DND-41 (cell line): ENCODE measurements at places on chromosomes 1 and 21.

- DNase-seq = no peak
Measured at GRCh38 chr1:99474350-99474893, 171.5 kb upstream of the PALMD start.

DNA sequence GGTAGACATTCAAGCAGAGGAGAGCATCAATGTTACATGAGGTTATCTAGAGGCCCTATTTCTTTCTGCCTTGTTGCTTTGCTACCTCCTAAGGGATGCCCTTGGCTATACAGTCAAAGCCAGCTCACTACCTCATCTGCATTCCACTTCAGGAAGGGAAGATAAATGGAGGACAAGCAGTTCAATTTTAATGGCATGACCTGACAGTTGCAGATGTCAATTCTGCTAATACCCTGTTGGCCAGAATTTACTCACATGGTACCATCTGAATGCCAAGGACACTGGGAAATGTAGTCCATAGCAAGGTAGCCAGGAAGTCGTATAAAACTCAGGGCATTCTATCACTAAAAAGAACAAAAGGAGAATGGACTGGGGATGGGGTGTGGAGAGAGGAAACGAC lies 31.5 kb downstream of the PALMD start:
- DNase-seq = no peak

DNA sequence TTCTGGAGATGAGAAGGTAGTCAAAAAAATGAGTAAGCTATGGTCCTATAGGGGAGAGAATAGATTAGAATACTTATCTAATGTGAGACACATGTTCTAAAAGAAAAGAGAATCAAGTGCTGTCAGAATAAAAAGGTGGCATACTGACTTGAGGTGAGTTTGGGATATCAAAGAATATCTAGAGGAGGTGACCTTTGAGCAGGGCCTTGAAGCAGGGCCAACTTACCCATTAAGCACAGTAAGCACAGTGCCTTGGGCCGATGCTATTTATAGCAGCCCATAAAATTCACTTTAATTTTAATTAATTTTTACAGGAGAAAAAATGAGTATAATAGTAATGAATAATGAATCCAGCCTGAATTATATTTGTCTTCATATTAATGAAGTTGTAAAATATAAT lies 92.2 kb downstream of the XPR1 start:
- DNase-seq = no peak

- no peak for DNase-seq
Measured at GRCh38 chr21:32748529-32748928, 20.7 kb upstream of the SYNJ1 start.

DNA sequence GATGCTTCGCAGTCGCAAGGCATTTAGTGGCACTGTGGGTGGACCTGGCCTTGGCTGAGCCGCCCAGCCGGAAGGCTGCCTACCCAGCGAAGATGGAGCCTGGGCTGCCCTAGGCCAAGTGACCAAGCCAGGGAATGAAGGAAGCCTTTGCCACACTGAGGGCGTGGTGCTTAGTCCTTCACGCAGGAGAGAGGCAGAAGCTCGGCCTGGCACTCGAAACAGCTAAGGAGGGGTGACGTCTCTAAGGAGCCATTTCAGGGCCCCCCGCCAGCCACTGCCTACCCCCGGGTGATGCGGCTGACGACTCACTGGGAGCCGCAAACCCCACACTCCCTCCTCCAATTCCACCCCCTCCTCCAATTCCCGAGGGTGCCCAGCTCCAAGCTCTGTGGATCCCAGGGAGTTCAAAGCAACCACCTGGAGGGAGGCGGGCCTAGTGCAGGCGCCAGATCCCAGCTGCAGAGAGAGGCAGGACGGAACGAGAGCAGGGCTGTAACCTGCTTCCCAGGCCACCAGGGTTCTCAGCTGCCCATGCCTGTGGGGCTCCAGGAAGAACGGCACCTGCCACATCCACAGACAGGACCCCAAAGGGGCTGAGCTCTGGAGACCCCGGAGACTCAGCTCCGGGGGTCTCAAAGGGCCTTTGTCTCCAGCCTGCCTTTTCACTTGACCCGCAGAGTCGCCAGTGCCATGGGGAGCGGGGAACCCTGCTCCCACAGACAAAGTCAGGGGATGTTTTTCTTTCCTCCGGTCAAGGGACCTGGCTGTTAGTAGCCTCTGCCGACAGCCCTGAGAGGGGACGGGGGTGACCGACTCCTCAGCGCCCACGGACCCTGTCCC lies 75.8 kb downstream of the ARHGEF16 start:
- DNase-seq = no peak

DNA sequence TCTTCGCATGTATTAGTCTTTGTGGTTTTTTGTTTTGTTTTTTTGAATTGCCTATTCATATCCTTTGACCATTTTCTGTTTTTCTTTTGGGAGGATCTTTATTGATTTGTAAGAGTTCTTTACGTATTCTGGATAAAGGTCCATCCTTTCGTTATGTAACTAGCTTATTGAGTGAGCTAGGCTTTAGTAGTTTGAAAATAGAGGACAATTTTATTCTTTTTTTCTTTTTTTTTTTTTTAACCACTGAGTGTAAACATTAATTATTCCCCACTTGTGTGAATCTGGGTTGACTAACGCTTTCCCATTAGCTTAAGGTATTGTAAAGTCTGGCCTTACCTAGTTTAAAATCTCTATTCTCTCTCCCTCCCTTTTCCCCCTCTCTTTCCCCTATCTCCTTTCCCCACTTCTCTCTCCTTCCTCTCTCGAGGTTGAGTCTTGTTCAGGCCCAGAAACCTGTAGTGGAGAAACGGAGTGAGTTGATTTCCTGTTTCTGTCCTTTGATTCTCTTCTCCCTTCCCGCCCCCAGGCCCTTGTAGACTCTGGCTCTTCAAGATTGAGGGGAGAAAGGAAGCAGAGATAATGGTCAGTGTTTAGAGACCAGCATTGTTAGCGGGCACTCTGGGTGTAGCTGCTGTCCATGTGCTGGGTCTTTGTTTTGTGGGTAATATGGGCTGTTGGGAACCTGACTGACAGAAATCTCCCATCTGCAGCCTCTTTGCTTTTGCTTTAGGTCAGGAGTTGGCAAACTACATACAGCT lies 1.5 kb downstream of the MORC3 start:
- DNase-seq = peak; percentile 43

DNA sequence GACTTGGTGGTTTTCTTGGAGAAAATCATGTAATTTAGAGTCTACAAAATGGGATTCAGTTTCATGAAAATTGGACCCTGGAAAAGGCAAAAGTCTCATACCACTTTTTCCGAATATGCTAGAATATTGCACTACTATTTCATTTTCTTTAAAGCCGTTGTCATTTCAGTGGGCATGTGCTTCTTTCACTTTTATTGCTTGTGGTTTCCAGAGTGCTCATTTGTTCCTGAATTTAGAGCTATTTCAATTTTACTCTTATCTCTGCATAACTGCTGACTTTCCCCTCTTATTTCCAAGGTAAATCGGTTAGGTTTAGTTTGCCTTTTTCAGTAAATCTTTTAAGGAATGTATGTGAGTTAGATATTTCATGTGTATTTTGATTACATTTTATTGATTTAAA lies 11.6 kb downstream of the HHAT start:
- no peak for DNase-seq

- no peak for DNase-seq
Measured at GRCh38 chr1:235416662-235417049, 49.4 kb downstream of the TBCE start.

- DNase-seq = no peak
Measured at GRCh38 chr1:190957565-190957964, 479.9 kb upstream of the BRINP3 start.

DNA sequence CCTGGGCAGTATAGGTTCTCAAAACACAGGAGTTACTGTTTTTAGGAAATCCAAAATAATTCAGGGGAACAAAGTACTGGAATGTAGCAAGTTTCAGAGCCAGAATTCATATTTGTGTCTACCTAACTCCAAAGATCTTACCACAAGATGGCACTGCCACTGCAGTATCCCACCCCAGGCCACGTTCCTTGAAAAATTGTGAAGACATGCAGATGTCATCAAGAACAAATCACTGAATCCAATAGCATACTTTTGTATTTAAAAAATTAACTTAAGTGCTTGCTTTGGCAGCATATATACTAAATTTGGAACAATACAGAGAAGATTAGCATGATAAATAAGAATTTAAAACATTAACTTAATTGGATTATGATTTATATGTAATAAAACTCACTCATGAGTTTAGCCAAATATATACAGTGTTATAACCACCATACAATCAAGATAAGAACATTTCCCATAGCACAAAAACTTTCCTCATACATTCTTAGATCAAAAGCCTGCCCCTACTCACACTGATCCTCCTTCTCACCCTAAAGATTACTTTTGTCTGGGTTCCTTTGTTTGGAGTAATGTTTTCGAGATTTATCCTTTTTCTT lies 209.9 kb downstream of the FAF1 start:
- DNase-seq = peak; percentile 21

DNA sequence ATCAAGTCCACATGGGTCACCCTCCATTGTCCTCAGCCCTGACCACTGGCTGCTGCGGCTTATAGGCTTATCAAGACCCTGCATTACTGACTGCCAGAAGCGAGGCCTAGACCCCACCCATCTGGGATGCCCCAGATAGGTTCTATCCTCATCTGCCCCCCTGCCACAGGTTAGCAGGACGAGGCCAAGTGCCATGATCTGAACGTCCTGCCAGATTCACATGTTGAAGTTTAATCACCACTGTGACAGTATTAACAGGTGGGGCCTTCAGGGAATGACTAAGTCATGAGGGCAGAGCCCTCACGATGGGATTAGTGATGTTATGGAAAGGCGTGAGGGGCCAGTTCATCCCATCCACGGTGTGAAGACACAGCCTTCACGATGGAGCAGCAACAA lies 6.2 kb upstream of the CPLANE2 start:
- DNase-seq = no peak

GRCh38 chr1:207822602-207823451 lies 71.0 kb downstream of the CD46 start:
- DNase-seq = no peak

GRCh38 chr1:214566158-214567104 lies 15.0 kb upstream of the PTPN14 start:
- DNase-seq = no peak

DNA sequence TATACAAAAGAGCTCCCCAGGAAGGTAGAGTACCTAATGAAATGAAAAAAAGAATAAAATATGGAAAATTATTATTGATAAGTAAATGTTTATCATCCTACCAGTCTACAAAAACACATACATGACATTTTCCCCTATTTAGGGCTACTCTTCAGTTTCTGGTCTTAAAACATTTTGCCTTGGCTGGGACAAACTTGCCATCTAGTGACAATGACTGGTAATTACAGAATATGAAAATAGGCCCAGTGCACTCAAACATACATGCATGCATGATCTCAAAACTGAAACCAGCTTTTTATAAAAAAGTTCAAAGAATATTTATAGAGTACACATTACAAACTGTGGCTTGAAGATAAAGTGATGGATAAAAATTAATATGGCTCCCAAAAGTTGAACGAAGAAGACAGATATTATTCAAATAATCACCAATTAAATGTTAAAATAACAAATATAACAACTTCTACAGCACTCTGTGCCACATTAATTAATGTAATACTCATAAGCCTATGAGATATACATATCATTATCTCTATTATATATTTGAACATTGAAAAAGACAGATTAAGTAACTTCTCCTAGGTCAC lies 10.5 kb upstream of the RNPC3 start:
- DNase-seq = peak; percentile 30

GRCh38 chr1:182308826-182309225 lies 82.8 kb downstream of the GLUL start:
- DNase-seq = no peak

DNA sequence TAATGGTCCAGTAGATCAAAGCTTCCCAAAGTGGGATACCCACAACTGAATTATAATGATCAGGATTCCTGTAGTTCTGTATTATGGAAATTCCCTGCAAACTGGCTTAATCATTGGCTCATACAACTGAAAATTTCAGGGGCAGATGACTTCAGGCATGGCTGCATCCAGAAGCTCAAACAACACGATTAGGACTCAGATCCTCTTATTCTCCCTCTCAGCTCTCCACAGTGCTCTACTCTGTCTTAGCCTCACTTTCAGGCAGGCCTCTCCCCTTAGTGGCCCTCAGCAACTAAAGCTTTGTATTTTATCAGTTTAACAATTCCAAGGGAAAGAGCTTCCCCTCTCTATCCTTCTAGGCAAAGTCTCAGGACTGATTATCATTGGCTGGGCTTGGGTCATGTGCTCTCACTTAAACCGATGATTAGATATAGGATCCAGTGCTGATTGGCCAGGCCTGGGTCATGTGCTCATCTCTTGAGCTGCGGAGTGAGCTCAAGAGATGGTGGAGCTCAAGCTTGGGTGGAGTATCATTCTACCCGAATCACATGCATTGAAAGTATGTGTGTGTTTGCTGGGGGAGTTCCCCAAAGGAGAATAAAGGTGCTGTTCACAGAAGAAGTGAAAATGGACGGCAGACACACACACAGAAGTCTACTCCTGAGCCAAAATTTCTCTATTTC lies 57.9 kb upstream of the RUNX3 start:
- DNase-seq = no peak

- peak; percentile 31 for DNase-seq
Measured at GRCh38 chr1:196317535-196318522, 290.4 kb downstream of the KCNT2 start.

DNA sequence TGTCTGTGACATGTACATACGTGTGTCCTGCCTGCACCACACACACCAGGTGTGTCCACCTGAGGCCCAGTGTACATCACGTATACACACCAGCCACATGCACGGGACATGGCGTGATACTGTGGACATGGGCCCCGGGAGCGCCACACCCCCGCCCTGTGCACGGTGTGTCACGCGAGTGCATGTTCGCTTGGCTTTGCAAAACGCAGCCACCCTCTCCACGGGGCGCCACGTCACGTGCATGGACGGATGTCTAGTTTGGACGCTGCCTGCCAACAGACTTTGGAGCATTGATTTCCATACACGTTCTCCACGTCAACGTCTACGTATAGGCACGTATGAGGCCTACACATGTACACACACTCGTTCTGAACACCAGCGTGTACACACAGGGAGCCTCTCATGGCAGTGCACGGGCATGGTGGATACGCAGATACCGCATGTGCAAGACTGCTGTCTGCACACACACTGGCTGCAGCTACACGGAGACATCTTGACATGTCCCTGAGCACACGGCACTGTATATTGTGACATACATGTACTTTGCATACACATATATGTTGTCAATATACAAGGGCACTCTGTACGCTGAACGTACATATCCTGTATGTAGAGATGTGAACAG lies 2.7 kb downstream of the TMEM240 start:
- no peak for DNase-seq

GRCh38 chr1:156489166-156489934 lies 11.2 kb downstream of the MEF2D start:
- peak; percentile 74 for DNase-seq

GRCh38 chr1:59411147-59411546 lies 114.3 kb downstream of the FGGY start:
- no peak for DNase-seq

GRCh38 chr1:36151845-36152203 lies 2.5 kb upstream of the TRAPPC3 start:
- peak; percentile 76 for DNase-seq

GRCh38 chr21:44749759-44750674 lies 38.6 kb upstream of the TSPEAR start:
- DNase-seq = no peak
